H4 (cell line): ENCODE measurements at places on chromosomes 16 and 17. TPM values are rescaled to one million over a fixed set of nuclear protein-coding genes. Genes with fewer than 3 reads are reported as not detected.

DNA sequence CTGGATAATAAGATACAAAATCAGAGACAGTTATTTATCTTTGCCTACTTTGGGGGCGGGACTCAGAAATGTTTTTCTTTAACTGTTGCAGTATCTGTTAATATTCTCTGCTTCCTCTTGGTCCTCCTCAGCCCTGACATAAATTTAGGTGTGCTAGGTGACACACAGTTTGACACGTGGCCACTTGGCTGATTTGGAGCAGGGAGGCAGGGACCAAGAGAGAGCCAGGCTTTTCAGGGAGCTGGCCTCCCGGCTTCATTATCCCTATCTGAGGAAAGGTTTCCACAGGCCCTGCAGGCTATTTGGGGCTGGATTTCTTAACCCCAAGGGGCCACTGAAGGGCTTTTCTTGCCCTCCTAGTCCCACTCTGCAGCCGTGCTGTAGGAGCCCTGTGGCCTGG is 20.1 kb upstream of the NAT9 start:
- no peak for DNase-seq

GRCh38 chr16:51508490-51509212 is 357.6 kb upstream of the SALL1 start:
- no peak for DNase-seq

- peak; percentile 95 for DNase-seq
Observed at GRCh38 chr17:37848690-37849616, 75.3 kb upstream of the TBC1D3K start.

DNA sequence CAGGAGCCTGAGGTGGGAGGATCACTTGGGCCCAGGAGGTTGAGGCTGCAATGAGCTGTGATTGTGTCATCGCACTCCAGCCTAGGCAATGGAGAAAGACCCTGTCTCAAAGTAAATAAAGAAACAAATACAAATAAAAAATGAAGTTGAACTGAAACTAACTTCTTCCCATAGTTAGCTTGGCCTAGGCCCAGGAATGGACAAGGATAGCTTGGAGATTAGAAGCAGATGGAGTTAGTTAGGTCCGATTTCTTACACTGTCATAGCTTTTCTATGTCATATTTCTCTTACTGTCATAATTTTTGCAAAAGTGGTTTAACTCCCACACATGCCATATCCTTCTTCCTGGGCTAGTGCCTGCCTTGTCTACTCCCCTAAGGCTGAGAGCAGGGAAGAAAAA is 154.7 kb upstream of the CACNG3 start:
- DNase-seq, result no peak

- DNase-seq, result no peak
Observed at GRCh38 chr17:57724729-57725125, 20.4 kb downstream of the CCDC182 start.

DNA sequence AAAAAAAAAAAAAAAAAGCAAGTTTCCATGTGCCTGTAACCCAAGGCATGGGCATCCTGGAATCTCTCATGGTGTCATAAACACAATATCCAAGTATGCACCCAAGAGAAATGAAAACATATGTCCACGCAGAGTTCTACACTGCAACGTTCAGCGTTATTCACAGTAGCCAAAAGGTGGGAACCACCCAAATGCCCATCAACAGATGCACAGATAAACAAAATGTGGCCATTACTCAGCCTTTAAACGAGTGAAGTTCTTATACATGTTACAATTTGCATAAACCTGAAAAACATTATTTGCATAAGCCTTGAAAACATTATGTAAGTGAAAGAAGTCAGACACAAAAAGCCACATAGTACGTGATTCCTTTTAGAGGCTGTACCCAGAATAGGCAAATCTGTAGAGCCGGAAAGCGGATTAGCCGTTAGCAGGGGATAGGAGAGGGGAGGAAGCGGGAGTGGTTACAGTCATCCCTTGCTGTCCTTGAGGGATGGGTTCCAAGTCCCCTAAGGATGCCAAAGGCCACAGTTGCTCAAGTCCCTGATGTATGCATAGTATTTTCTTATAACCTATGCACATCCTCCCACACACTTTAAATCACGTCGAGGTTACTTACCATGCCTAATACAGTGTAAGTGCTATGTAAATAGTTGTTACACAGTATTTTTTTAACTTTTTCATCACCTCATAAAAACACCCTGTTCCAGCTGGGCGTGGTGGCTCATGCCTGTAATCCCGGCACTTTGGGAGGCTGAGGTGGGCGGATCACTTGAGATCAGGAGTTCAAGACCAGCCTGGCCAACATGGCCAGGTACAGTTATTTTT is 47.3 kb upstream of the DNAH17 start:
- no peak for DNase-seq

SLC5A11 gene
- 0.50 TPM in 1 of 2 replicates, not detected in the other for total RNA-seq

SEPTIN12 gene
- not detected in 2 replicates for total RNA-seq
